ENCODE measurements at places on chromosomes 7 and 10.

GRCh38 chr7:97422046-97422445, 304.5 kb downstream of the SDHAF3 start:
- no peak for DNase-seq

DNA sequence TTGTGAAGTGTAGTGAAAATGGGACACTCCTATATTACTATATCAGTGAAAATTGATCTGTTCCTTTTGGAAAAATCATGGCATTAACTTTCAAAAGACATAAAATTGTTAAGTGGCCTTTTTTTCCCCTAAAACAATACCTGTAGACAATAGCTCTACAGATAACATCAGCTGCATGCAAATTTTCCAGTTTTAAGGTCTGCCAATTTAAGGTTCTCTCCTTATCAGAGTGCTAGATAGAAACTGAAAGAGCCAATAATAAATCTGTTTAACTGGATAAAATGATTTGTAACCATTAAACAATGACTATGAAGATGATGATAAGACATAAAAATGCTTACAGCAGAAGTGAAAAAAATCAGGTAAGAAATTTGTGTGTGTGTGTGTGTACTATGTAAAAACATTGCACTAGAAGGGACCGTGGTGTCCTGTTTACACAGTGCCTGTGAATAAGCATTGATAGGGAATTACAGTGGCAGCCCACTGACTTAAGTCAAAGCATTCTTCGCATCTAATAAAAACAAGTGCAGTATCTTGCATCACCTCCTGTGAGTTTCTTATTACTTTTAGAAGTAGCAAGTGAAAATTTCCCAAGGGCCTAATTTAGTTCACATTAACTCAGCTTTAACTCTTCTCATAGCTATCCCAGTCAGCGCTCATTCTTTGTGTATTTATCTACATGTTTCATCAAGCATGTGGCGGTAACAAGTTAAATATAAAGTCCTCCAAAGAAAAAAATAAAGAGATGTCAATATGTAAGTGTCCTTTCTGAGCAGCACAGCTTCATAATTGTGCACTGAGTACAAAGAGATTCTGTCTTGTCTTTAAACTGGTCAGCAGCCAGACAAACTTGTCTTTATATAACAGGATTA, 261.9 kb downstream of the ARL4A start:
- DNase-seq = no peak

DNA sequence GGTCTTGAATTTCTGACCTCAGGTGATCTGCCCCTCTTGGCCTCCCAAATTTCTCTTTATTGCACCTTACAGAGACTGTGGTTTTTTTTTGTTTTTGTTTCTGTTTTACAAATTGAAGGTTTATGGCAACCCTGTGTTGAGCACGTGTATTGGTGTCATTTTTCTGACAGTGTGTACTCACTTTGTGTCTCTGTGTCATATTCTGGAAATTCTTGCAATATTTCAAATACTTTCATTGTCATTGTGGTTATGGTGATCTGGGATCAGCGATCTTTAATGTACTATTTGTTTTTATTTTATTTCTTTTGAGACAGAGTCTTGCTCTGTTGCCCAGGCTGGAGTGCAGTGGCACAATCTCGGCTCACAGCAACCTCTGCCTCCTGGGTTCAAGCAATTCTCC, 89.8 kb downstream of the PRTFDC1 start:
- no peak for DNase-seq

DNA sequence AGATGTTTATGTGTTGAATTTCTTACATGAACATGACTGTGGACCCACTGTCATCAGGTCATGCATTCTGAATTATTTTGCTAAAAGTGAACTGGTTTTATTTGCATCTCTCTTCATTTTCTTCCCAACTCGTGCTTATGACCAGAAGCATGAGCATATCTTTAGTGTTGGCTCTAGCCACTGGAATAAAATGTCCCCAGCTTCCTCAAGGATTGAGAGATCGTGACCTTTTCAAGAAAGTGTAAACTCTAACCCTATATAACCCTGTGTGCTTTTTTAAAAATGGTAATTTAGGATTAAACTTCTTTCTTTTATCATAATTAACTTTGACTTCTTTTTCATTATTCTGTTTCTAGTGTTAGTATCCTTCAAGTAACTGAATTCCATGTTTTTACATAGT, 55.5 kb downstream of the VTI1A start:
- DNase-seq = no peak

DNA sequence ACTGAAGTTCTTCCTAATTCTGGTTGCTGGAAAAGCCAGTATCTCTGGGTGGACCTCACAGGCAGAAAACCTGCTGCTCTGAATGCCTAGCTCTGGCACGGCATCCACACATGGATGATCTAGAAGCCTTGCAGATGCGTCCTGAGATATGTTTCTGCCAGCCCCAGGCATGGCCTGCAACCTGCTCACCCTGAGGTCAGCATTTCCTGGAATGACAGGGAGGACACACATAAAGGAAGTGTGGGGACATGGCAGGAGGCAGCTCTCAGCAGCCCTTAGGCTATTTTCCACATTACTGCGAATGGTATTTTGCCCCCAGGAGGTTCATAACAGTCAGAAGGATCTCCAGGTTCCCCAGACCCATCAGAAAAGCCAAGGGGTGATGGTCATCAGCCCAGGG, 23.2 kb downstream of the PLXNA4 start:
- DNase-seq = no peak

DNA sequence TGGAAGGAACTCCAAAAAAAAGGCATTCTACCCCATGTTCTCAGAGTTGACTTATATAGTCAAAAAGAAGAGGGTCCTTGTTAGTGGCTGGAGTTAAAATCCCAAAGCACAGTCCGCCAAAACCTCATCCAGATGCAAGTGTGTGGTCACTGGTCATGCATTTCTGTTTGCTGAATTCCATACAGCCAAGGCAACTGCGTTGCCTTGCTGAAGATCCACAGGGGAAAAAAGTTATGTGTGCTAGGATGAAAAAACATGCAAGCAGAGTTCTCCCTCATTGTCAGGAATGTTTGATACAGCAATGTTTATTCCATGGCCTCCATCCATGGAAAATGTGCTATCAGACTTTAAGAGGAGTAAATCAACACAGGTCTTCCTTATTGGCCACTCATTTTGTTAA, 213.1 kb downstream of the CREB5 start:
- DNase-seq = no peak

- no peak for DNase-seq
These were observed 93.7 kb downstream of the ACTR3B start for GRCh38 chr7:152853236-152853635.

- DNase-seq = no peak
These were observed 1.8 kb downstream of the A1CF start for GRCh38 chr10:50883629-50884028.

GRCh38 chr10:124520558-124521428, 59.2 kb downstream of the LHPP start:
- no peak for DNase-seq

- DNase-seq = peak; percentile 35
These were observed 191.3 kb upstream of the CDCA7L start for GRCh38 chr7:22137026-22137425.

GRCh38 chr10:44572146-44572545, 187.2 kb upstream of the CXCL12 start:
- DNase-seq = no peak

DNA sequence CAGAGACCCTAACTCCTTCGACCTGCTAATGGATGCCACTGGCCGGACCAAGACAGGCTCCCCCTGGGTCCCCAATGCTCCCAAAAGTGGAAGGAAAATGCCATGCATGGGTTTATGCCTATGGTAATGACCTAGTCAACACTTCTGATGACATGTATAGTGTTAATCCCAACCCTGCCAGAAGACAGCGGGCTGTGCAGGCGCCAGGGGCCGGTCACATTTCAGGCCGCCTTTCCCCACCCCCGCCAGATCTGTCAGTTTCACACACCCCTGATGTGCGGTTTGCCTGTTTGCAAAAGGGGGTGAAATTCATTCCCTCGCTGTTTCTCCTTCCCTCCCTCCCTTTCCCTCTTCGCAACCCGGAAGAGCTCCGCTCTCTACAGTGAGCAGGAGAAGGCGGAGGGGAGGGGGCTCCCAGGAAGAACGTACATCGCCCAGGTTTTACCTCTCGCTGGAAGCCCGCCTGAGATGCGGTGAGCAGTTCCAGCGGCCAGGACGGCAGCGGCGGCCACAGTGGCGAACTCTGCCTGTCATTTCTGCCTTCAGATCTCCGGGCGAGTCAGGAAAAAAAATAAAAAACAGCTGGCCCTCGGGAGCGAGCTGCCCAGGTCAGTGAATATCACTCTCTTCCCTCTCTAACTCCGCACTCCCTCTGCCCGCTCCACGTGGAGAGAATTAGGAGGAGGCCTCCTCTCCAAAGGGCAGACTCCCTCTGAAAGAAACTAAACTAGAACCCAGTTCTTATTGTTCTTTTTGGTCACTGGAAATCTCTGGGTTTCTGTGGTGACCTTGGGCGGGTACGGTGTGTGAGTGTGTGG, 9.4 kb upstream of the GATA3 start:
- no peak for DNase-seq

- no peak for DNase-seq
These were observed 60.7 kb upstream of the TMEM72 start for GRCh38 chr10:44850356-44850934.

DNA sequence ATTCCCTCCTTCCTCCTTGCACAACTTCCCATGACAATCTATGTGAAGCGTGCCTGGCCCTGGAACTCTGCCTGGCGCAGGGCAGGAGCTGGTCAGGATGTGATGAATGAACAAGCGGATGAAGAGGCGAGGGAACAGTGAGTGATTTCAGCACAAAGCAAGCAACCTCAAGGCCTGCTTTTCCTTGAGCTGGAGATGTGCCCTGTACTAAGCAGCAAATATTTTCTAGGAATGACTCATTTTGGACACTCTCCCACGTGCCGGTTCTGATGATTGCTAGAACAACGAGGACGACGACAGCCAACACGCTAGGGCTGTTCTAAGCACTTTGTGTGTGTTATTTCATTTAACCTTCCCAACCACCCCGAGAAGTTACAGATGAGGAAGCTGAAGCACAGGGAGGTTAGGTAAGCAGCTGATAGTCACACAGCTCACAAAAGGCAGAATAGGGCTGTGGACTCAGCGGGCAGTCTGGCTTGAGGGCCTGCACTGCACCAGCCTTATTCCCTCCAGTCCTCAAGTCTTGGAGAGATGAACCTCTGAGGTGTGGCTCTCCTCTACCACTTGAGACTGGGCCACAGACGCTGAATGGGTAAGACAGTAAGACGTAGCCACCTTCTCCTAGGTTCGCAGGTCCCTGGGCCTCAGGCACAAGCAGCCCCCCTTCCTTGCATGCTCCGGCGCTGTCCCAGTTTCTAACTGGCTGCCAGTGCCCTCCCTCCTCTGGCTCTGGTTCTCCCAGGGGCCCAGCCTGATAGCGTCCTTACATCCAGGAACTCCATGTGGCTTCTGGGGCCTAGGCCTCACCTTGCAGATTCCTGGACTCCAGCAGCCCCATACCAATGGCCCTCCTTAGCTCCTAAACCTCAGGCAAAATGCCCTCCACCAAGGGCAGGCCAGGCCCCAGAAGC, 59.0 kb downstream of the YKT6 start:
- DNase-seq = peak; percentile 96

GRCh38 chr7:41940760-41941343, 238.0 kb upstream of the INHBA start:
- peak; percentile 60 for DNase-seq

GRCh38 chr7:27941522-27941921, 201.6 kb downstream of the TAX1BP1 start:
- no peak for DNase-seq

DNA sequence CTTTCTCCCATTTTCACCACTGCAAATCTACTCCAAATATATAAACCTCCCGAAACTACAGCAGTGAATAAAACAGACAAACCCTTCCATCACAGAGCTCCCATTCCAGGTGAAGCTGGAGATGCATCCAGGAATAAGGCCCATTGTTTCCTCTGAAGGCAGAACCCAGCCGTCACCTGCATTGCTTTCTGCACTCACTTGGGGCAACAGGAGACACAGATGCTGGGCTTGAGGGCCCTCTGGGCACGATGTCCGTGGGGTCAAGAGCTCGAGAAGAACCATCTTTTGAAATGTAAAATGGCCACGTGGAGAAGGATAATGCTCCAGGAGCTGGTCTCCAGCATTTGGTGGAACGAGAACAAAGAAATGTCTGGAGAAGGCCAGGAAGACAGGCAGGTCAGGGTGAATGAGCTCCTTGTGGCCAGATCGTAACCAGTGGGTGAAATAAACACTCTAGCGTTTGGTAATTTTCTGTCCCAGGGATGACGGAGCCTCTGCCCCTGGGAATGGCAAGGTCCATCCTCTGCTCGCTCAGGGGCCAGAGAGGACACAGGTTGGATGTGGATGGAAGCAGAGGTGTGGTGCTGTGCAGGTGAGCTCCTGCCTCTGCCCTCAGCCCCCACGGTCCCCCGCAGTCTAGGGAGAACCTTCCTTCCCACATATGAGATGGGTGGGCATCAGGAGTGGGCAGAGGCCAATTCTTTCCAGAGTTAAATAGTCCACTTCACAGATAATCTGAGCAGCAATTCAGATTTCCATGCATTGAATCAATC, 556.1 kb downstream of the DNAJB6 start:
- DNase-seq = no peak

GRCh38 chr10:131733596-131733995, 167.2 kb upstream of the PPP2R2D start:
- no peak for DNase-seq

DNA sequence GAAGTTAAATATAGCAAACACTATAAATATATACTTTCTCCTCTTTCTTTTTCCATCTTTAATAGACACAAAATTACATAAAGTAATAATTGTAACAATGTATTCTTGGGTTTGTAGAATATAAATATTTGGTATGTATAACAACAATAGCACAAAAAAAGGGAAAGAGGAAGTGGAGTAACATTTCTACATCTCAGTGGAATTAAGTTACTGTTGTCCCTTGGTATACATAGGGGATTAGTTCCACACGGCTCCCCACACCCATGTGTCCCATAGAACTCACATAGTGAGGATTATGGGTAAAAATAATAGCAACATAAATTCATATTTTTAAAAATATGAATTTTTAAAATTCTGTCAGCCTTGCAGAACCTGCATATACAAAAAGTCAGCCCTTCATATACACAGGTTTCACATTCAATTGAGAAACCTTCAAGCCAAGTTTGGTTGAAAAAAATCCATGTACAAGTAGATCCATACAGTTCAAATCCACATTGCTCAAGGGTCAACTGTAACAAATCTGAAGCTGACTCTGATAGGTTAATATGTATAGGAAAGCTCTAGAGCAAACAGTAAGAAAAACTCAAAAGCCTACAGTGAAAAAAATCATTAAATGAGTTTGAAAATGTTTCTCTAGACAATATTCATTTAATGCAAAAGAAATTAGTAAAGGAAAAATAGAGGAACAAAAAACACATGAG, 92.4 kb downstream of the HYCC1 start:
- no peak for DNase-seq

- DNase-seq = no peak
These were observed 3.2 kb upstream of the JCAD start for GRCh38 chr10:30062582-30062981.

- DNase-seq = peak; percentile 37
These were observed at the start of gene ANKRD1 for GRCh38 chr10:90920986-90921666. Gene ANKRD1, minus strand, starts transcription at chr10:90921087. Its CDS starts 60 bp downstream, at chr10:90921027.

GRCh38 chr10:105843786-105844185, 1202.7 kb downstream of the SORCS3 start:
- DNase-seq = no peak

GRCh38 chr7:96789914-96790313, 80.3 kb upstream of the SEM1 start:
- no peak for DNase-seq

- DNase-seq = no peak
These were observed 41.7 kb downstream of the FAM171A1 start for GRCh38 chr10:15329437-15329836.

Measured in GM04504 (cell line).